Renal cortex interstitium (tissue), 15 donors: ENCODE measurements at places on chromosomes 16 and 17. TPM values are rescaled to one million over a fixed set of nuclear protein-coding genes. Genes with fewer than 3 reads are reported as not detected.
A peak's percentile ranks its signal among the peaks of the same experiment; 100 is the strongest.

- DNase-seq, result no peak
These were observed 21.9 kb upstream of the NKD1 start for GRCh38 chr16:50526249-50526648.

DNA sequence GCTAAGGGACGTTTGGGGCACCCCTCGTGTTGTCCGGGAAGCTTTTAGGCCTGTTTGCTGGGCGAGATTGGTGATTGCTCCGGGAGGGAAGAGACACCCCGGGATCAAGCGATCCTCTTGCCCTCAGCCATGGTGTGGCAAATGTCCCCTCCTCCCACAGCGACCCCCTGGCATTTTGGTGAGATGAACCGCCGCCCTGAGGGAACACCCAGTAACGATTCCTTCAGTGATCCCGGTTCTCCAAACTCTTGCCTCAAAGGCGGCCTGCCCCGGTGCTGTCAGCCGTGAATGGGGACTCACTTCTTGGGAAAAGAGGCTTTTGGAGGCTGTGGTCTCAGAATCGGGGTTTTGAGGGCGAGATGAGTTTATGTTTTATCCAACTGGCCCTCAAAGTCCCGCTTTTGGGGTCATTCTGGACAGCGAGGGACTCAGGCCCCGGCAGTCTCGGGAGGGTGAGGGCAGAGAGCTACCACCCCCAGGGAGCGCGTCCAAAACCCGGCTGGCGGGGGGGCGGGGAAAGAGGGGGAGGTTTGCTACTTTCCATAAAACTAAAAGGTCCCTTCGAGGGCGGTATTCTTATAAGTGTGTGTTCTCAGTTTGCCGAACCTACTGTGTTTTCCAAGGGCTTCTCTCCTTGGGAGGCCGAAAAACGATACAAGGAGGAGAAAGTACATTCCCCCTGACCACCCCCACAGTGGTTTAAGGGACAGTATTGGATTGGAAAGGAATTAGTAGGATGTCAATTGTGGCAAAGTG lies 232.7 kb downstream of the MRTFB start:
- DNase-seq, result no peak

DNA sequence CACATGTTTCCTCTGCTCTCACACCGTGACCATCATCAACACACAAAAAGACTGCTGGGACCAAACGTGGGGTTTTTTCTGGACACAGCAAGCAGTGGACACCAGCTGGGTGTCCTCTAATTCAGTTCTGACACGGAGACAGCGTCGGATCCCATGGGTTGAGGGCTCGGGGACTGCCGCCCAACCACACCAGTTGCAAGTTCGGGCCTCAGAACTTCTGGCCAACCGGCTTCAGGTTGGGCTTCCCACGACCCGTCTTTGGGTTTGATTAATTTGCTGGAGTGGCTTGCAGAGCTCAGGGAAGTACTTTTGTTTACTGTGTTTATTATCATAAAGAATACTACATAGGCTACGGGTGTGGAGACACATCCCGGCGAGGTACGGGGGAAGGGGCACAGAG lies 97.8 kb downstream of the BANP start:
- DNase-seq, result peak; percentile 58

Gene RRAD
- 4.1 TPM for polyA plus RNA-seq

Gene SLC38A7
- polyA plus RNA-seq, result 20.2 TPM
